CD8-positive, alpha-beta memory T cell (primary cell): ENCODE measurements at places on chromosomes 2 and 18.

GRCh38 chr2:132974467-132975095 is 304.6 kb upstream of the LYPD1 start:
- DNase-seq = no peak

DNA sequence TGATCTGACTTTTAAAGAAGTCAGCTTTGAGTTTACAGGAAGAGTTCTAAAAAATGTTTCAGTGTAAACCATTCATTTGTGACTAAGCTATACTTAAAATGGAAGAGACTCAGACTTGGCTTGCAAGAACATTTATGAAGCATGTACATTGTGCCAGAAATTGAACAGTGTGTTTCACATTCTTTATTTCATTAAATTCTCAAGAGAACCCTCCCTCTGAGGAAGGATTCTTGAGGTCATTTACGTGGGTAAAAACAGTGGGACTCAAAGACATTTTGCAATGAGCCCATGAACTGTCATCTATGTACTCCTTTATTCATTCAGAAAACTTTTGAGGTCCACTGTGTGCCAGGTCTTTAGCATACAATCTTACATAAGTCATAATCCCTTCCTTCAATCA is 143.6 kb upstream of the ZNF521 start:
- no peak for DNase-seq

DNA sequence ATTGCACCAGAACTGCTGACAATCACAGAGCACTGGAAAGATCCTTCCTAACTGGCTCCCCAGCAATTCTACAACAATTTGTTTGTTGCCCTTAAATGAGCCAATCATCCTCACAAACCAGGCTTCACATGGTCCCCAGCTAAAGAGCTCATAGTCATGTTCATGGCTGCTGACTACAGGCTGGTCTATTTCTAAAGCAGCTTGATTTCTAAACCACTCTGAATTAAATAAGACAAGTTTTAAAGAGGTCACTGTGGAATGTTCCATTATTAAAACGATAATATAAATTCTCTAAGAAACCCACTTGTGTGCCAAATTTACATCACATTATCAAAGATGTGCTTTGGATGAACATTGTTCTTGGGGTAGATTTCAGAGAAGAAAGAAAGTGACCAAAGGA is 110.7 kb downstream of the COPS8 start:
- no peak for DNase-seq

- DNase-seq = no peak
Observed at GRCh38 chr18:44973282-44973681, 292.6 kb downstream of the SETBP1 start.

DNA sequence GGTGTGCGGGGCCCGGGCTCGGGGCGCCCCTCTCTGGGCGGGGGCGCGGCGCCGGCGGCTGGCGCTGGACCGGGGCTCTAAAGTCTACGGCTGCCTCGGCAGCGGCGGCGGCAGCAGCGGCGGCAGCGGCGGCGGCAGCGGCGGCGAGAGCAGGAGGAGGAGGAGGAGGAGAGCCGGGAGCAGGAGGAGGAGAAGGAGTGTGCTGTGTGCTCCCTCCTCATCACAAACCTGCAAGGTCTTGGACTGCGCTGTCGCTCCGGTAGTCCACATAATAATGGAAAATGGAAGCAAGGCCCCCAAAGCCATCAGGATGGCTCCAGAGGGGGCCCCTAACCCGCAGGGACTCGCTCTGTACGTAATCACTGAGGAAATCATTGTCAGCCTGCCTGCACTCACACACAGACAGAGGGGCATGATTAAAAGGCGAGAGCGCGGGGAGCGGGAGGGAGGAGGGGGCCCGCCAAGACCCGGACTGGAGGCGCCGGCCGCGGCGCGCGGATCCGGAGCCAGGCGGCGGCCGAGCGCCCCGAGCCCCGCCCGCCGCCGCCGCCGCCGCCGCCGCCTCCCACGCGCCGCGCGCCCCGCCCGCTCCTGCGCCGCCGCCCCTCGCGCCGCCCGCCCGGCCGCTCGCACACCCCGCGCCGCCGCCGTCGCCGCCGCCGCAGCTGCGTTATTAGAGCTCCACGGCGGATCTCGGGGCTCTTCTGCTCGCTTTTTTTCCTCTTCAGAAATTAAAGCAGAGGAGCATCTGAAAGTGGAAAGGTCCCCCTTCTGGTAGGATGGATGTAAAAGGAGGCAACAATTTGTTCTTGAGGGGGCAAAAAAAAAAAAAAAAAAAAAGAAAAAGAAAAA is at the start of gene ZNF521:
Gene ZNF521, minus strand, starts transcription at position 390 of the 852 bp plus-strand sequence. CDS start 1,220 bp downstream, outside the sequence.
- DNase-seq = peak; percentile 53

- no peak for DNase-seq
Observed at GRCh38 chr2:172177996-172178395, 75.3 kb upstream of the DLX2 start.

DNA sequence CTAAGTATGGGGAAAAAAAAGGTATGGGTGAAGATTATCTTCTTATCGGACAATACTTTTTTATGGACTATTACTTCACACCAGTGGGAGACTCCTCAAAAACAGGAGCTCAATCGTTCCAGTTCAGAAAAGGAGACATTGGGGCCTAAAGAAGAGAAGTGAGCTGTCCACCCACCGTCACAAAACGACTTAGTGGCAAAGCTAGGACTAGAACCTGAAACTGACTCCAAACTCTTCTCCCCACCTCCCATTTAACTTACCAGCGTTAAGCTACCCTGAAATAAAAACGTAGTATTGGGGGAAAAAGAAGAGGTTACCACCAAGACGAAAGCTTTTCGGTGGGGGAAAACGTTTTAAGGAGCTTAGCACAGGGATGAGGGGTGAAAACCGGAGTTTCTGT is 503 bp downstream of the GTF3C3 start:
- DNase-seq = no peak

- DNase-seq = peak; percentile 14
Observed at GRCh38 chr18:58863539-58864145, 1.0 kb upstream of the ZNF532 start.

DNA sequence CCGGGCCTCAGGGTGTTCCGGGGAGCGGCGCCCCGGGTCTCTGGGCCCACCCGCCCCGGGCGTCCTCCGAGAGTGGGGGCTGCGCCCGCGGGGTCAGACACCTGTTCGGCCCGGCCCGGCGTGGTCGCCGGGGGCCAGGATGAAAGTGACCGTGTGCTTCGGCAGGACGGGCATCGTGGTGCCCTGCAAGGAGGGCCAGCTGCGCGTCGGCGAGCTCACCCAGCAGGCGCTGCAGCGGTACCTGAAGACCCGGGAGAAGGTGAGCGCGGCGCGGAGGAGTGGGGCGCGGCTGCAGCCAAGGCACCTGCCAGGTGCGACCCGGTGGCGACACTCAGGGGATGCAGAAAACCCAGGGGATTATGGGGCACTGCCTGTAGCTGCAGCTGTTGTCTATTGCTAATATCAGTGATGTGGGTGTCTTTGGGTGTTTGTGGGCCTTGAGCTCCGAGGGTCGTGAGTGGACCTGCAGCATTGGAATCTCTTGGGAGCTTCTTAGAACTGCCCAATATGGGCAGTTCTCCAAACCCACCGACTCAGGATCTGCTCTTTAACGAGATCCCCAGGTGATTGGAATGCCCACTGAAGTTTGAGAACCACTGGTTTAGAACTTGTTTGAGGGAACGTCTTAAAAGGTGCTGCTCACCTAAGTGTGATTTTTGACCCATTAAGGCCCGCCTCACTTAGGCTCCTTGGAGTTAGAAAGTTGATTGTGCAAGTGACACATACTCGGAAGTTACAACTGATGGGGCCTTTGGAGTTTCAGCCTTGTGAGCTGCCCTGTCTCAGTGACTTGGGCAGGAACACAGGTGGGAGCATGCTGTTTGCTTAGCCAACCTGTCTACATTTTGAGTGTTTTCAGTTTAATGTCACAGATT is 823 bp downstream of the PARD3B start:
- DNase-seq = peak; percentile 8

DNA sequence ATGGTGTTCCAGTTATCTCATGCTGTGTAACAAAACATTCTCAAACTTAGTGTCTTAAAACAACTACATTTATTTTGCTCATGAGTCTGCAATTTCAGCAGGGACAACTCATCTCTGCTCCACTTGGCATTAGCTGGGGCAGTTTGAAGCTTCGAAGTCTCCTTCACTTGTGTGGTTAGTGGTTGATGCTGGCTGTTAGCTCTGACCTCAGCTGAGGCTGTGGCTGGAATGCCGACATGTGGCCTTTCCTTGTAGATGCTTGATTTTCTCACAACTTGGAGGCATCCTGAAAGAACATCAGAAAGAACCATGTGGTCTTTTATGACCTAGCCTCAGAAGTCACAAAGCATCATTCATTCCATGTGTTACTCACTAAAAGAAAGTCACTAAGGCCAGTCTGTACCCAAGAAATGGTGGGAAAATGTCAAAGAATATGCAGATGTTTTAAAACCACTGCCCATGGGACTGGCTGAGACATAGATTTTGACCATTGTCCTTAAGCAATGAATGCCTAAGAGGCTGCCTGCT is 3.8 kb upstream of the TMSB10 start:
- DNase-seq = no peak

DNA sequence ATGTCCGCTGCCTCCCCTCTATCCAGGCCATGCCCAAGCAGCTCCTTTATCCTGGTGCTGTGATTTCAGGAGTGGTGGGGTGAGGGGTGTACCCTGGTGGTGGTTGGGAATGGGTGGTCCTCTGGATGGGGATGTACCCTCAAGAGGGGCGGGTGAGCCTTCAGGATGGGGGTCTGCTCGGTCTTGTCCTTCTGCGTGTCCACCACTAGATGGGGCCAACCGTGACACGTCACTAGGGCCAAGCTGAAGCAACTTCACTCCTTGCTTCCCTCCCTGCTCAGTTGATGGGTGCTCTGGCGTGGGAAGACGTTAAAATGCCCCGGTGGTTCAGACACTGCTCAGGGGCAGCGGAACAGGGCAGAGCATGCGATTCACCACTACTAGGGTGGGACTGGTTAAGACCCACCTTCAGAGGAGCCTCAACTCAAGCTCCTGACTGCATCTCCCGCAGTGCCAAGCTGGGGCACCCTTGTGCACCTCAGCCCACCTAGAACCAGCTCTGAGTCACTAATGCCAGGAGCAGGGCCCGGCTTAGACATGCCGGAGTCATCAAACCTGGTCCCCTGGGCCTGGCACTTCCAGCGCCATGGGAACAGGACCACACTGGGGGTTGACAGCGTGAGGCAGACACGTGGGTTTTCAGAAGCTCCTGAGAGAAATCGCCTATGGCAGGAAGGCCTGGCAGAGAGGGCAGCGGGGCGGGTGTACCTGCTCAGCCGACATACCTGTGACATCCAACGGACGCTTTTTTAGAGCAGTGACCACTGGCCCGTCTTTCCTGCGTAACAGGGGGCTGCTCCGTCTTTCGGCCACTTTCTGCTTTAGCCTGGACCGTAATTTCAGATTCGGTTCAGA is 256.7 kb downstream of the HDAC4 start:
- no peak for DNase-seq

GRCh38 chr2:142139384-142139783 is 8.6 kb upstream of the LRP1B start:
- no peak for DNase-seq

DNA sequence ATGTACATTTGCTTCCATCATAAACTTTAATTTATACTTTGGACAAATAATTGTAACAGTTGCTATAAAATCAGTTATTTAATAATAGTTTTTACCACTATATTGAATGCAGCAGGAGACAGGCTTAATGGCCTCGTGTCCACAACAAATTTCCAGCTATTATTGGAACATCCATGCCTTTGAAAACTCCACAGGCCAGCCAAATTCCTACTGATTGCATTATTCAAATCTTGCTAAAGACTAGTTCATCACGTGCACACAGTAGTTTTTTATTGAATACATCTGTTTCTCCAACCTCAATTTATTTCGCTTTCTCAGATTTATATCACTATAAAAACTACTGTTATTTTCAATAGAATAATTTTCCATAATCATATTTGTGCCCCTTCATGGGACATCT is 18.4 kb upstream of the PTPRM start:
- no peak for DNase-seq

GRCh38 chr2:137252934-137253333 is 487.6 kb downstream of the THSD7B start:
- DNase-seq = no peak

GRCh38 chr2:147712051-147712450 is 132.8 kb upstream of the ACVR2A start:
- DNase-seq = no peak

GRCh38 chr2:200668478-200668877 is 82.7 kb downstream of the AOX1 start:
- DNase-seq = no peak

GRCh38 chr2:66929632-66930338 is 467.3 kb upstream of the ETAA1 start:
- no peak for DNase-seq

DNA sequence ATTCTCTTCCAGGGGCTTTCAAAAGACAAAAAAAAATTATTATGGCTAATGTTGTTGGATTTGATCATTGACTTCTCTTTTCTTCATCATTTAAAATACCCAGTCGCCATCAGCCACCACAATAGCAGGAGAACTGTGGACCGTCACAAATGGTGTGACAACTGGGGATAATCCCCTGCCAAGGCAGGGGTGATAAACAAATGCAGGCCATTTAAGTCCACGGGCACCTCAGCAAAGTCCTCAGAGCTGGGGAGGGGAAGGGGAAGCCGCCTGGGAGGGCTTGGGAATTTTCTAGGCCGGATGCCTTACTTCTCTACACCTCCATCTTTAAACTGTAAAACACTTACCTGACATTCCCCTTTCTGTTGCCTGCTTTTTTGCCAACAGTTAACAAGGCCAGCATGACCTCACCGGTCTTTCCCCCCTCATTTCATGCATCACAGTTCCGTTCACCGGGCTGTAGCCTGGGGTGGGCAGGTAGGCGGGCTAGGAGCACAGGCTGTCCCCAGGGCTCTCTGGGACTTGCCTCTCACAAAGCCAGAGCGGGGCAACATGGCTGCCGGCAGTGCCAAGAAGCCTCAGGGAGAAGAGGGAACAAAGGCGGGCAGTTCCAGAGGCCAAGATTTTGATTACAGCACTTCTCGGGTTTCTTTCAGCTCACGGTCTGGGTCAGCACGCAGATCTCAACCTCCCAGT is 820.4 kb downstream of the BCL11A start:
- no peak for DNase-seq

GRCh38 chr2:217887841-217888701 is 114.7 kb downstream of the TNS1 start:
- DNase-seq = no peak

GRCh38 chr2:239934571-239935171 is 90.5 kb downstream of the NDUFA10 start:
- DNase-seq = peak; percentile 35

DNA sequence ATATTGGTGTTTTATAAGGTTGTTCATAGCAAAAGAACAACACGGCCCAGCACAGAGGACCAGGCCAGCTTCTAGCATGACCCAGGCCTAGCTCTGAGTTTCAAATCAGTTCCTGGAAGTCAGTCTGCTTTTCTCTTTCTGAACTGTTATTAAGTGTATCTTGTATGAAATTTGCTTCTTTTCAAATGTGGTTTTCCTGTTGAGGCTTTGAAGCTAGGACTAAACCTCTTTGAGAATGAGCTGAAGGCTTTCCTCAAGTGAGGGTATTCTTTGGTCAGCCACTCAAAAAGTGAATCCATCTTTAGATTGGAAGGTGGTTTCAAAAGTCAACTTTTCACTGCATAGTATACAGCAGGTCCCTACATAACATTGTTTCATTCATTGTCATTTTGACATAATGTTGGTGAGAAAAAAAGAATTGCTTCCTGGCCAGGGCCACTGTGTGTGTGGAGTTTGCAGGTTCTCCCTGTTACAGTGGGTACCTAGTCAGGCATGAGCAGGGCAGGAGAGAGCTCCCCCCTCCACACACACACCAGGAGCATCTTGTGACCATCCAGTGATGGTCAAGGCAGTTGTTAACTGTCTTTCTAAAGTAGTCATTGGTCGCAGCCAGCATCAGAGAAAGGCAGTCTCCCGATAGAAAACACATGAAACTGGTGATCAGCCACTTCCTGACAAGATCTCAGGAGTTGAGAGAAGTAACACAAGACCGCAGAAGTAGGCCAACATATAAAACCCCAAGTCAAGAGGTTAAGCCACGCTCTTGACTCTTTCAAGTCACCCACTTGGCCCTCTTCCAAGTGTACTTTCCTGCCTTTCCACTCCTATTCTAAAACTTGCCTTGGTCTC is 6.7 kb upstream of the ACAA2 start:
- peak; percentile 75 for DNase-seq
